AG04450 (cell line): ENCODE measurements at places on chromosomes 2 and 18. TPM values are rescaled to one million over a fixed set of nuclear protein-coding genes. Genes with fewer than 3 reads are reported as not detected.

PRKD3 gene
- 37.2 and 49.5 TPM in 2 replicates for polyA plus RNA-seq

WNT6 gene
- polyA plus RNA-seq = not detected in 2 replicates

DNA sequence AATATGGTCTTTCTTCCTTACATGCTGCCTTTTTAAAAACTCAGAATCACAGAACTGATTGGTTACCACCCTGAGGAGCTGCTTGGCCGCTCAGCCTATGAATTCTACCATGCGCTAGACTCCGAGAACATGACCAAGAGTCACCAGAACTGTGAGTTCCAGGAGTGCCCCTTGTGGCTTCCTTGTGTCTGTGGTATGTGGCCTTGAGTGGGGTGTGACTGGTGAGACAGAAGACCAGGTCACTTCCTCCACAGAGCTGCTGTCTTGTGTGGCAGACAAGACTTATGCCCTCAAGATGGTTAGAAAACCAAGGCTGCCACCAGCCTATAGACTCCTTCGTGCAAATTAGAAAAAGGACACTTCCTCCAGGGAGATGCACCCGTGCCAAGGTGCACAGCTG lies 72.6 kb downstream of the EPAS1 start:
- DNase-seq = no peak

- DNase-seq = no peak
These were observed 250.8 kb upstream of the CTAGE1 start for GRCh38 chr18:22668496-22668895.

DNA sequence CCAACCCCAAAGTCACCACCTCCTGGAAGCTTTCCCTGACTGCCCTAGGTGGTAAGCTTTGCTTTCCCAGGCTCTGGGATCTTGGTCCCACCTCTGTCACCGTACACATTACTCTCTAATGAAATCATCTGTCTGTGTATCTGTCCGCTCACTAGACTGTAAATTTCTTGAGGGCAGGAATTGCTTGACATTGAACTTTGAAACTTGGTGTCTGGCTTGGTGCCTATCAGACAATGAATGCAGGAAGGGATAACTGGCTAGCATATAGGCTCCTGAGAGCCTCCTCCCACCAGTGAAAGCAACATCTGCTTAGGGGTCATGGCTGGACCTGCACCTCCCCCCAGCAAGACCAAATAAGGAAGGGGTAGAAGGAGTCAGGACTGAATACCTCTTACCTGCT lies 155.7 kb downstream of the TNS1 start:
- DNase-seq = no peak
